ENCODE measurements at places on chromosomes 3 and 15. TPM values are rescaled to one million over a fixed set of nuclear protein-coding genes. Genes with fewer than 3 reads are reported as not detected.
A peak's percentile ranks its signal among the peaks of the same experiment; 100 is the strongest.

- no peak for DNase-seq
Measured at GRCh38 chr3:4841225-4841624, 138.0 kb upstream of the BHLHE40 start.

DNA sequence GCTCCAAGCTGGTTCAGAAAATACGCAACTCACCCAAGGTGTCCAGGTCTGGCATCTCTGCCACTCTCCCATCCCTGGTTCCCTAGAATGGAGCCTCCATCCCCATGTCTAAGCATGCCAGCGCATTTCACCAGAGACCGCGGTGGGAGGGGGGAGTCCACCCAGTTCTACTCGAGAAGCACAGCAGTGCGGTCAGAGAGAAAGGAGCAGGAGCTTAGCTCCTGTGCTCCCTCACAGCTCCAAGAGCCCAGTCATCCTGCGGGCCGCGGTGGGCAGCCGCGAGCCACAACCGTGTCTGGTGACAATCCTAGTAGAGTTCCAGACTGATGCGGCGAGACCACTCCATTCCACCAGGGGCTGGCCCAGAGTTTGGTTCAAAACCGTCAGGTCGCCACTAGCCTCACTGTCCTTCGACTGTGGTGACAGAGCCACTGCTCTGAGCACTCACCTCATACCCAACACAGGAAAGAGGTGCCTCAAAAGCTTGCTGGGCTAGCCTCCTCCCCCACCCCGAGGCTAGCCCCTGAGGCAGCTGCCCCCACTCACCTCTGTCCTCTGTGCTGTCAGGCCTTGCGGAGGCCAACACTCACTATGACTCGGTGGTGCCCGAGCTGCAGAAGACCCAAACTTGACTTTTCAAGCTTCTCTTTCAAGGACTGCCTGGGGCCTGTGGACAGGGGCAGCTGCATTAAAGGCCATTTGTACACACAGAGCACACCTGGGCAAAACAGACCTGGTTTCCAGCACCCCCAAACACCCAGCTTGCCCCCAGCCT is 185.4 kb downstream of the XXYLT1 start:
- DNase-seq, result peak; percentile 35

The PAK2 gene
- total RNA-seq, result 47.0 TPM

GRCh38 chr15:101267320-101268104 is 9.8 kb downstream of the SELENOS start:
- peak; percentile 79 for DNase-seq

DNA sequence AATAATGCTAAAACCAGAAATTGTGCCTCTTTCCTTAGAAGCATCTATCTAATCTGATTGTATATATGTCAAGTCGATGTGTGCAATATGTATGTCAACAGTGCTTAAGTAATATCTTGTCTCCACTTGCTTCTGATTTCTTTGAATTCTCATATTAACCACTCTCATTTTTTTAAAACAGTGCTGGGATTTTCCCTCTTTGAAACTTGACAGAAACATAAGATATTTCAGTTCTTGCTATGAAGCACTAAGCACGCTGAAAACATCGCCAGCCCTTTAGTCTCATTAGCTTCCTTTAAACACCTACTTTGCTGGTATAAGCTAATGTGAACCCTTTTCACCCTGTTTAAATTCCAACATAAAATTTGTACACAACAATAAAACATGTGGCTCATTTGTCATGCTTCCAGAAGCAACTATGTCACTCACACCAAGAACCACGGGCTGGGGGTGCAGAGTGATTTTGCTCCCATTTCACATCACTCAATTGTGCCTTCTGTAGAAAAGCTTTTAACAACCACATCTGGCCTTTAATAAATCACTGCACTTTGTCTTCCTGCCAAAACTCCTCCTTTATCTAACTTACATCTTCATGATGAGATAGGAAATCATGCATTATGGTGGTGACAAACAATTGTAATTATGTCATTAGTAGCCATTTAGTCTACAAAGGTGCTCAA is 185.2 kb downstream of the FOXP1 start:
- no peak for DNase-seq

- DNase-seq, result no peak
Measured at GRCh38 chr3:190855151-190855550, 7.3 kb downstream of the GMNC start.

DNA sequence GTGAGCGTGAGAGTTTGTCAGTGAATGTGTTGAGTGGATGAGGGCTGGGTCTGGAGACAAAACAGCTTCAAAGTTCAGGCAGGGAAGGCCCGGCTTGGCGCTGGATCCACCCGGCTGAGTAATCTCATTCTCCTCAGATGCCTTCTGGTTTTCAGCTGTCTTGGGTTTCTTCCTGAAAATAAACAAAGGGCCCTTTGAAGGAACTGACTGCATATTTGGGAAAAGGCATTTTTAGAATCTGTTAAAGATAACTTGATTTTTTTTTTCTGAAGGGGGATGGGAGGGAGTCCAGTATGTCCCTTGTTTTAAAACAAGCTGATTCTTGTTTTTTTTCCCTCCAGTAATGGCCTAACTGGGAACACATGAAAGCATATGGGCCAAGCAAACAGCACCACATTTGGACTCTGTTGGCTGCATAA is 86.4 kb downstream of the TIGIT start:
- peak; percentile 86 for DNase-seq

Data from right cardiac atrium (tissue), 5 donors.